Upper lobe of left lung (tissue), 6 donors: ENCODE measurements at places on chromosomes 1 and 21. TPM values are rescaled to one million over a fixed set of nuclear protein-coding genes. Genes with fewer than 3 reads are reported as not detected.

- DNase-seq = no peak
Measured at GRCh38 chr1:225861834-225862580, 20.2 kb downstream of the TMEM63A start.

- peak; percentile 97 for DNase-seq
Measured at GRCh38 chr1:209652873-209653401, 712 bp upstream of the LAMB3 start.

- DNase-seq = no peak
Measured at GRCh38 chr1:177329871-177330270, 159.1 kb downstream of the BRINP2 start.

CYP4Z1 gene
- 10.0 TPM for total RNA-seq

LDLRAD1 gene
- 27.4 TPM for total RNA-seq

FYB2 gene
- total RNA-seq = 9.4 TPM
